Smooth muscle cell of the pulmonary artery (primary cell): ENCODE measurements at places on chromosomes 5 and 9. TPM values are rescaled to one million over a fixed set of nuclear protein-coding genes. Genes with fewer than 3 reads are reported as not detected.

Gene NRG2
- total RNA-seq, result 0.98 and 1.6 TPM in 2 replicates

Gene PRUNE2
- total RNA-seq, result 27.0 and 135 TPM in 2 replicates

Gene CBY3
- 0.20 TPM in 1 of 2 replicates, not detected in the other for total RNA-seq

Gene INSL6
- not detected in 2 replicates for total RNA-seq

Gene GGTA1
- total RNA-seq, result 0.10 and 0.20 TPM in 2 replicates

Gene HMCN2
- total RNA-seq, result 0.07 and 0.17 TPM in 2 replicates

Gene FOXD1
- 6.8 and 12.7 TPM in 2 replicates for total RNA-seq

Gene ARL14EPL
- total RNA-seq, result not detected in 2 replicates

Gene PALM2AKAP2
- 25.2 and 42.6 TPM in 2 replicates for total RNA-seq

Gene OR1Q1
- total RNA-seq, result 0.59 TPM in 1 of 2 replicates, not detected in the other

Gene ACTBL2
- total RNA-seq, result 0.03 TPM in 1 of 2 replicates, not detected in the other

Gene IL4
- total RNA-seq, result not detected in 2 replicates

Gene IFNA21
- total RNA-seq, result not detected in 2 replicates

Gene LRRC19
- not detected in 2 replicates for total RNA-seq

Gene TMEM232
- total RNA-seq, result 0.79 and 3.3 TPM in 2 replicates

Gene TLR4
- 21.7 and 35.8 TPM in 2 replicates for total RNA-seq

Gene SUSD1
- 31.6 and 38.0 TPM in 2 replicates for total RNA-seq

Gene ADGRV1
- 0.26 and 0.50 TPM in 2 replicates for total RNA-seq

Gene GFRA3
- 0.03 TPM in 1 of 2 replicates, not detected in the other for total RNA-seq

Gene TSSK1B
- total RNA-seq, result 0.46 and 0.50 TPM in 2 replicates

Gene NFIB
- 39.1 and 79.4 TPM in 2 replicates for total RNA-seq

Gene IL33
- total RNA-seq, result 65.7 and 214 TPM in 2 replicates

Gene BHMT2
- total RNA-seq, result 3.1 and 6.4 TPM in 2 replicates

Gene PDE6A
- not detected in 2 replicates for total RNA-seq

Gene FOXD4L6
- 0.13 and 0.17 TPM in 2 replicates for total RNA-seq

Gene OR1N1
- not detected in 2 replicates for total RNA-seq

Gene CRHBP
- 0.33 and 3.7 TPM in 2 replicates for total RNA-seq

Gene NEK6
- 83.1 and 91.8 TPM in 2 replicates for total RNA-seq

Gene GADD45G
- 0.20 and 0.36 TPM in 2 replicates for total RNA-seq

Gene LRRC14B
- total RNA-seq, result not detected in 2 replicates

Gene C9
- not detected in 2 replicates for total RNA-seq

Gene OTP
- not detected in 2 replicates for total RNA-seq

Gene CTXN3
- not detected in 2 replicates for total RNA-seq

Gene GRIN1
- total RNA-seq, result 0.10 TPM in 1 of 2 replicates, not detected in the other

Gene OBP2B
- total RNA-seq, result not detected in 2 replicates
